ENCODE measurements at places on chromosomes 5 and 9.

GRCh38 chr5:154770111-154770510, 14.9 kb downstream of the LARP1 start:
- no peak for DNase-seq

GRCh38 chr5:52798938-52799337, 11.2 kb downstream of the ITGA1 start:
- no peak for DNase-seq

DNA sequence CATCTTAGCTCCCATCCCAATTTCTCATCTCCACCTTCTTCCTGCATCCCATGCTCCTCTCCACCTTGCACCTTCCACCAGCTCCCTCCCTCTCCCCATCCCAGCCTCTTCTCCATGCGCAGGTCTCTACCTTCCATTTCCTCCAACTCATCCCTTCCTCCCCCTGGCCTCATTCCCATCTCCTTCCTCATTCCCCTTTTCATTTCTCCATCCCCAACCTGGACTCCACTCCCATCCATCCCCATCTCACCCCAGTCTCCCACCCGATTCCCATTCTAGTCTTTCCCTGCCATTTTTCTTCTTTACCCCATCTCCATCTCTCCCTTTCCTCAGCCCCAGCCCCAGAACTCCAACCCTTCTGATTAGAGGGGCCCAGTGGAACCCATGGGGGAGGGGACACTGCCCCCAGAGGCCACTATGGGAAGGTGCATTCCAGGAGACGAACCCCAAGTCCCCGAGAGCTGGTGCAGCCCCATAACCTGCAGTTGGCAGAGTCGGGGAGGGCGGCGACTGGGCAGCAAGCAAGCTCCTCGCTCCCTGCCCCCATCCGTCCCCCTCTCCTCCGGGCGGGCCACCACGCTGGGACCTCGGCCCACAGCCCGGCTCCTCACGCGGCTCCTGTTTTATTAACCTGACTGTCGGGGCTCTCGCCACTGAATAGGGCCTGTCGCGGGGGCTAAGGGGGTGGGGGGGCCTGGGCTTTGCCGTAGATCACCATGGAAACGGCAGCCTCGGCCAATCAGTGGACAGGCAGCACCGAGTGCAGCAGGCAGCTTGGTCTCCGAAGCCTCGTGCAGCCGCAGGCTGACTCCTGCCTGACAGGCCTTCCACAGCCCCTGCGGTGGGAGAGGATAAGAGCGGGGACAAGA, 66.7 kb downstream of the PCDH1 start:
- no peak for DNase-seq

DNA sequence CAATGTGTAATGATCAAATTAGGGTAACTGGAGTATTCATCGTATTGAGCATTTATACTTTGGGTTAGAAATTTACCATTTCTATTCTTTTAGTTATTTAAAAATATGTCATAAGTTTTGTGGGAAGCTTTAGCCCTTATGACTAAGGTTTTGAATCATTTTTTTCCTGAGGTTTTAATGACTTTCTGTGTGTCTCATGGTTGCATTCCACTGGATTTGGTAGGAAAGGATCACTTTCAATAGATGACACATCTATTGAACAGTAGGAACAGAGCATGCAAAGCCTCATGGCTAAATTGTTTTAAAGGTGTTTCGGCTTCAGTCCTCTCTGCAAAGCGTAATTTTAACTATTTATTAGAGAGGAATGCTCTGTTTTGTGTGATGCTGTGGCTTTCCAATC, 512.4 kb upstream of the CHD1 start:
- no peak for DNase-seq

GRCh38 chr9:75369989-75370388, 281.7 kb downstream of the OSTF1 start:
- DNase-seq = no peak

DNA sequence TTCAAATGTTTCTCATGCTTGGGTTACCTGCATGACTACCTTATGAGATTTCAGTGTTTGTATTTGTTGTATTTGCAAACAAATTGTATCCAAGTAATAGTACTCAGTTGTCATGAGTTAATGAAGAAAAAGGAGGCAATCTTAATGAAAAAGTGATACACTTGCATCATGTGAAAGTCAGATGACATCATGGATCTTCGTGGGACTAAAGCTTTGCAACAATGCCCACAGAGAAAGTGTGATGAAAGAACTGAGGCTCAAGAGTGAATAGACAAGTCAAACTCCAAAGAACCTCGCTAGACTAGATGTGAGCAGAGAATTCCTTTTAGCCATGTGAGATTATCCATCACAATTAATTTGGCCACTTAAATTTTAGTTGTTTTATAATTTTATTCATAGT, 75.4 kb upstream of the ADRB2 start:
- no peak for DNase-seq

GRCh38 chr9:36113999-36114398, 22.5 kb upstream of the GLIPR2 start:
- DNase-seq = no peak

- no peak for DNase-seq
Observed at GRCh38 chr5:72379936-72380335, 59.8 kb downstream of the PTCD2 start.

DNA sequence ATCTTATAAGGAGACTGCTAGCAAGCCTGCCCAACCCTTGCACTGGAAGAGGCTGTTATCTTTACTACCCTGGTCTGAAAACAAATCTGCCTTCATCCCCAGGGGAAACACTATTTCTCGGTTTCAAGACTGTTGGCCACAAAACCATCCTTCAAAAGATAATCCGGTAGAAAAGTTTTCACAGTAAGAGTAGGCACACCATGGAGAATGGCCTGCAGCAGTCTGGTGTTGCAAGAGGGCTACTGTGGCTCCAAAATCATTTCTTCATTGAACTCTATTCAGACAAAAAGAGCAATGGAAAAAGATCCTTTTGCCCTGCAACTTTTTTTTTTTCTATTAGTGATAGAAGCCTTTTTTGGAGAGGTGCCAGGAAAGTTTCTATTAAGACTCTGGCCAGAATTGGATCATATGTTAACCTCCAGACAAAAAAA, 163.9 kb downstream of the ARHGEF28 start:
- no peak for DNase-seq
